ENCODE measurements at places on chromosomes 1 and 21. TPM values are rescaled to one million over a fixed set of nuclear protein-coding genes. Genes with fewer than 3 reads are reported as not detected.

DNA sequence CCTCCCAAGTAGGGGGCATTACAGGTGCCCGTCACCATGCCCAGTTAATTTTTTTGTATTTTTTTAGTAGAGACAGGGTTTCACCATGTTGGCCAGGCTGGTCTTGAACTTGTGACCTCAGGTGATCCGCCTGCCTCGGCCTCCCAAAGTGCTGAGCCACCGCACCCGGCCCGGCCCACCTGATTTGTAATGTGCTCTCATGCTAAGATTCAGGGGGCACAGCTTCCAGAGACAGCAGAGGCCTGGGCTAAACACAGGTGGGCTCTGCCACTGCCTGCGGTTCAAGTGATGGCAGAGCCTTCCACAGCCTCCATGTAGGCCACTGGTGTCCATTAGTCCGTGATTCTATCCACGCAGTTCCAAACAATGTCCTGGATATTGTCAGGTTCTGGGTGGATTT is 98.4 kb downstream of the PDE9A start:
- DNase-seq: no peak
- no peaks in the 10 kb centered on the region for H3K36me3 ChIP-seq
- H3K27me3 ChIP-seq: no peaks in the 10 kb centered on the region
- H3K4me1 ChIP-seq: peaks cover 14% of the 10 kb centered on the region
- no peak overlapping the region for H3K27ac ChIP-seq

GRCh38 chr1:157862114-157863070 is 20.8 kb upstream of the CD5L start:
- H3K4me1 ChIP-seq: no peaks in the 10 kb centered on the region
- no peak for DNase-seq
- H3K36me3 ChIP-seq: no peaks in the 10 kb centered on the region
- peaks cover 4% of the 10 kb centered on the region for H3K27me3 ChIP-seq
- no peak overlapping the region for H3K27ac ChIP-seq
- H3K4me3 ChIP-seq: no peak overlapping the region

DNA sequence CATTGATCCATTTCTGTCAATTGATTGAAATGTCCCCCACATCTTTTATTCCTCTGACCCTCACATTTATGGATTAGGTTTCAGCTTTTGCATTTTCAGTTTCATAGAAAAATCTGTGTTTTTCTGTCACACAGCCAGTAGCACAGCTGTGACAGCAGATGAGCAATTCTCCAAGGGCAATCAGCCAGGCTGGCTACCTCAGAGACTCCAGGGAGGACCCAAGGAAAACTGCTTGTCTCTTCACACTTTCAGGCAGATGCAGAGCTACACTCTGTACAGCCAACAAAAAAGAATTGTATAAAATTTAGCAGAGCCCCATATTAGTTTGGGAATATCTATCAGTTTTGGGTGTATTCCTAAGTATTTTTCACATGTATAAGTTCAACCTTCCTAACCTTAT is 257.2 kb downstream of the LRRC7 start:
- H3K4me3 ChIP-seq: no peak overlapping the region
- DNase-seq: no peak
- no peak overlapping the region for H3K27ac ChIP-seq
- H3K4me1 ChIP-seq: no peaks in the 10 kb centered on the region
- no peaks in the 10 kb centered on the region for H3K27me3 ChIP-seq
- H3K36me3 ChIP-seq: no peaks in the 10 kb centered on the region

GRCh38 chr1:45840704-45841103 is 37.3 kb downstream of the MAST2 start:
- H3K27ac ChIP-seq: no peak overlapping the region
- peaks cover 4% of the 10 kb centered on the region for H3K36me3 ChIP-seq
- DNase-seq: no peak
- no peaks in the 10 kb centered on the region for H3K27me3 ChIP-seq
- H3K4me3 ChIP-seq: no peak overlapping the region

DNA sequence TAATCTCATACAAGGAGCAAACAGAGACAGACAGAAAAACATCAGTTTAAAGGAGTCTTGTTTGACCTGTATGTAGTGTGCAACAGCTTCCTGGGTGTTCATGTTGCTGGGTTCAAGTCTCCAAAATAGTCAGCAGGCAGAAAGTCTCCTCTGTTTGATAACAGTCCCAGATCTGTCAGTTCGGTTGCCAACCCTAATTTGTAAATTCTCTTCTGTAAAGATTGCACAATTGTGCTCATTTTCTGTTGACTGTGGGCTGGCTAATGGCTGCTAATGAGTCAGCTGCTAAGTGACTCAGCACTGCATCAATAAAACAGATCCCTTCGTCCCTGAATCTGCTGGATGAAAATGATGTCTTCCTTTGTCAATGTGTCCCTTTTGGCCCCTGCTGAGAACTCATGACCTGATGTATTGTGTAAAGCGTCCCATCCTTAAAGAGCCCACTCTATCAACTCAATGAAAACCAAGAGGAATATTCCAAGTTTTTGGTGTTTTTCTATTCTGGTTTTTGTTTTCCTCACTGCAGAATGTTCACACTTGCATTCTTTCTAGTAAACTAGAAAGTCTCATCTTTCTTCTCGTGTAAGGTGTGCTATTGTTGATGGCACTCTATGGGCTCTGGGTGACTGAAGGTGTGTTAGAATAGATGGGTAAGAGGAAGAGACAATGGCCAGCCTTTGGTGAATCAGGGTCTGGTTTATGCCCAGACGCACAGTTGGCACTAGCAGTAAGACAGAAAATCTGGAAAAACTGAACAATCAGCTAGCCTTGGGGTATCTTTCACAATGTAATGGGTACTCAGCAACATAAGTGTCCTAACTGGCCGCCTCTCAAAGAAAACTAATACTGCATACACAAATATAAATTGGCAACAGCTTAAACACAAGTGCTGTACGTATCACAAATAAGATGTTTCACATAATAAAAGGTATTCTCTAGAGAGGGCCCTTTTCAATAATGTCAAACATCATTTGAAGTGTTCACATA is 75.1 kb upstream of the SIPA1L2 start:
- no peak overlapping the region for H3K4me3 ChIP-seq
- H3K27me3 ChIP-seq: no peaks in the 10 kb centered on the region

DNA sequence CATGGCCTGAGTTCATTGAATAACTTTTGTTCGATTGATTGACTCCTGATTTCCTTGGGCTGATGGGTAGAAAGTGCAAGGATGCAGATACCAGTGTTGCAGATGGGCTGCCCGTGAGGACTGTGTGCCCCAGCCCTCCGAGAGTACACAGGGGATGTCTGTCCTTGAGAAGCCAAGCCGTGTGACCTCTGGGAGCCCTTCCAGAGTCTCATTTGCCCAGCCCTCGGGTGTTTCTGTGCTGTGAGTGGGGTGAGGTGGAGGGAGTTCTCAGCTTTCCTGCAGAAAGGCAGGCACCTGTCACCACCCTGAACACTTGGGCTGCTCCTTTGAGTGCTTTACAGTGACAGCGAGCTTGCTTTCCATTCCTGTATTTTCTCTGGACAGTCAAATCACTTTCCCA is 96.4 kb upstream of the CACNA1E start:
- no peak overlapping the region for H3K4me3 ChIP-seq
- no peaks in the 10 kb centered on the region for H3K36me3 ChIP-seq
- H3K4me1 ChIP-seq: peaks cover 4% of the 10 kb centered on the region
- DNase-seq: no peak
- no peaks in the 10 kb centered on the region for H3K27me3 ChIP-seq

DNA sequence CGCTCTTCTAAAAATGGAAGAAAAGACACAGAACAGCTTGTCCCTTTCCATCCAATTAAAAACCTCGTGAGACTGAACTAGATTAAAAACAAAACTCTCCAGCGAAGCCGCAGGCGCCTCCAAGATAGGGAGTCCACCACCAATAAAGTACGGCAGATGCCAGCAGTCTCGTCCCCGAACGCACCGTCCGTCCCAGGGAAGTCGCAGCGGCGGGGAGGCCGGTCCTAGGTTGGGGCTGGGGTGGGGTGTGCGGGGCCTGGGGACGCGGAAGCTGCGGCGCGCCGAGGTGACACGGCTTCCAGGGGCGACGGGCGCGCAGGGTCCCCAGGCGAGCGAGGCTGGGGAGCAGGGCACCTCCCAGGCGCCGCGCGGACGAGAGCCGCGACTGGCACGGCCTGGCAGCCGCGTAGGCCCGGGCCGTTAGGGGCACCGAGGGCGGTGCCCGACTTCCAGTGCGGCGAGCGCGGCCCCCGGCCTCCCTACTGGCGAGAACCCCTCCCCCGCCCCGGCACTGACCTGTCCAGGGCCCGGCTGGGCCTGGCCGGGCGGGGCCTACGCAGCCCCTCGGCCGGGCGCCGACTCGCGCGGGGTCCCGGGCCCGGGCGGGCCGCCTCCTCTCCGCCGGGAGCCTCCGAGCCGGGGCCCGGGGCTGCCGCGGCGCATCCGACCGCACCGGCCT is 28.3 kb upstream of the A3GALT2 start:
- no peaks in the 10 kb centered on the region for H3K27me3 ChIP-seq
- H3K4me3 ChIP-seq: peak overlapping the region; percentile 82
- peaks cover 28% of the 10 kb centered on the region for H3K36me3 ChIP-seq
- peak overlapping the region; percentile 94 for H3K27ac ChIP-seq
- H3K4me1 ChIP-seq: peaks cover 48% of the 10 kb centered on the region
- DNase-seq: peak; percentile 56

- H3K27ac ChIP-seq: no peak overlapping the region
- peaks cover 9% of the 10 kb centered on the region for H3K27me3 ChIP-seq
- H3K4me3 ChIP-seq: no peak overlapping the region
- H3K4me1 ChIP-seq: peaks cover 11% of the 10 kb centered on the region
- H3K36me3 ChIP-seq: peaks cover 2% of the 10 kb centered on the region
These were observed 2.8 kb upstream of the EFHD2 start for GRCh38 chr1:15406614-15407559.

DNA sequence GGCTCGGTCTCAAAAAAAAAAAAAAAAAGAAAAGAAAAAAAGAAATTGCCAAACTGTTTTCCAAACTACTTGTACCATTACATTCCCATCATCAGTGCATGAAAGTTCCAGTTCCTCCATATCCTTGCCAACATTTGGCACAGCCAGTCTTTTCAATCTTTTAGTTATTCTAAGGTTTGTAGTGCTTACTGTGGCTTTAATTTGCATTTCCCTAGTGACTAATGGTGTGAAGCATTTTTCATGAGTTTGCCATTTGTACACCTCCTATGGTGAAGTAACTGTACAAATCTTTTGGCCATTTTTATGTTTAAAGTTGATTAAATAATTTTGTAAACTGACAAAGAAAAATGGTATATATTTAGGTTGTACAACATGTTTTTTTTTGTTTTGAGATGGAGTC is 70.7 kb downstream of the DEGS1 start:
- peaks cover 3% of the 10 kb centered on the region for H3K36me3 ChIP-seq
- DNase-seq: no peak
- no peaks in the 10 kb centered on the region for H3K4me1 ChIP-seq
- H3K4me3 ChIP-seq: no peak overlapping the region
- no peaks in the 10 kb centered on the region for H3K27me3 ChIP-seq

DNA sequence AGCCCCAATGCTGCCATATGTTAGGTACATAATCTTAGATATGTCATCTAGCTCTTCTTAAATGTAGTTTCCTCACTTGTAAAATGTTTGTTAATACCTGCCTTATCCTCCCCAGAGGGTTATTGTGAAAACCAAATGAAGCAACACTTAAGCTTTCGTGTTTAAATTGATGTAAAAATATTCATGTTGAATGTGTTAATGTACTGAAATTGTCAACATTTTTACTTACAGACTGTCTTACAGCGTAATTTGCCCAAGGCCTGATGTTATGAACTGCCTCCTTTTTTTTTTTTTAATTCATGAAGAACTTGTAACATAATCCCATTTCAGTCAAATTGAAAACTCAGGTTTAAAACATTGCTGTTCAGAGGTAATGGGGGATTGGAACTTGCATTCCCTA is 25.6 kb upstream of the ENAH start:
- no peak for DNase-seq
- H3K36me3 ChIP-seq: no peaks in the 10 kb centered on the region
- H3K27ac ChIP-seq: no peak overlapping the region
- peaks cover 38% of the 10 kb centered on the region for H3K27me3 ChIP-seq
- H3K4me3 ChIP-seq: no peak overlapping the region

DNA sequence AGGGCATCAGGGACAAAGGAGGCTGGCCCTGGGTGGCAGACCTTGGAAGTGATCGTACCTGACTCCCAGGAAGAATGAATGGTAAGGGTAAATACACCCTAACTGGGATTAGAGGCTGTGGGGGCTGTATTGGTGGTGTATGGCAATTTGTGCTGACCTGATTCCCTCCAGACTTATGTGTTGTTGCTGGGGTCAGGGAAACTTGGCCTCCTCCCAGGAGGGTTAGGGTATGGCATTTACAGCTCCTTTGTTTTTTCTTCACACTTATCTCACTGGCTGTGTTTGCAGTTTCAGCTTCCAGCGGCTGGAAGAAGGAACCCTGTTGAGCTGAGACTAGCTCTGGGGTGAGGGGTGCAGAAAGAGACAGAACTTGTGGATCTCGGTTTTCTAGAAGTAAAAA is 8.2 kb downstream of the VANGL1 start:
- peaks cover 1% of the 10 kb centered on the region for H3K27me3 ChIP-seq
- no peak overlapping the region for H3K27ac ChIP-seq
- no peak for DNase-seq

DNA sequence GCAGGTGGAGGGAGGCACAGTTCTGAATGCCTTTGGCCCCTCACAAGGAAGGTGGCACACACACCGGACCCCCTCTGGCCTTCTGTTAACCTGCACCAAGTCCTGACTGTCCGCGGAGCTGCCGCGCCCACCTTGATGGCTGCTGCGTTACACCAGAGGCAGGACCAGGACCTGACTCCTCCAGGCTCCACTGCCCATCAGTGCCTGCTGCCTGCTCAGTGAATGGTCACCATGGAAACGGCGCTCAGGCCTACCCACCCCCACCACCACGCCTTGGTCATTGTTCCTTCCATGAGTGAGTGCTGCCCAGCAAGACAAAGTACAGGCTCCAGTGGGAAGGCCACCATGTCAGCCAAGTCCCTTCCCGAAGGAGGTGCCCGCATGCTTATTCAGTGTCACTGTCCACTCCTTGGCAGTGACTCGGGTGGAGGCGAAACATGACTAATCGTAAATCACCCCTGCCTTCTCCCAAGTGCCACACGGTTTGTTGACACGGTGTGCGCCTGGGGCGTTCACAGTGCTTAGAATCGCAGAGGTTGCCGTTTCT is 57.3 kb downstream of the SLC37A1 start:
- H3K36me3 ChIP-seq: peaks cover 15% of the 10 kb centered on the region
- H3K4me3 ChIP-seq: no peak overlapping the region
- H3K4me1 ChIP-seq: no peaks in the 10 kb centered on the region
- DNase-seq: no peak
- H3K27me3 ChIP-seq: no peaks in the 10 kb centered on the region

GRCh38 chr1:24910751-24911650 is 19.1 kb downstream of the RUNX3 start:
- peak overlapping the region; percentile 32 for H3K4me3 ChIP-seq
- DNase-seq: peak; percentile 93
- peaks cover 84% of the 10 kb centered on the region for H3K36me3 ChIP-seq
- no peaks in the 10 kb centered on the region for H3K27me3 ChIP-seq

LSM10 gene
- 43.8 TPM for total RNA-seq

MX1 gene
- total RNA-seq: 40.0 TPM

NBPF11 gene
- total RNA-seq: 7.2 TPM

EDN2 gene
- not detected for total RNA-seq

ESPN gene
- total RNA-seq: 0.99 TPM

BTBD8 gene
- 1.3 TPM for total RNA-seq

FHL3 gene
- 26.6 TPM for total RNA-seq

AKR7A3 gene
- total RNA-seq: 0.54 TPM

DHRS3 gene
- total RNA-seq: 135 TPM

HSD11B1 gene
- 0.47 TPM for total RNA-seq

HMGCL gene
- 44.9 TPM for total RNA-seq
